Hematopoietic multipotent progenitor cell (in vitro differentiated cells): ENCODE measurements at places on chromosomes 2 and 18.

DNA sequence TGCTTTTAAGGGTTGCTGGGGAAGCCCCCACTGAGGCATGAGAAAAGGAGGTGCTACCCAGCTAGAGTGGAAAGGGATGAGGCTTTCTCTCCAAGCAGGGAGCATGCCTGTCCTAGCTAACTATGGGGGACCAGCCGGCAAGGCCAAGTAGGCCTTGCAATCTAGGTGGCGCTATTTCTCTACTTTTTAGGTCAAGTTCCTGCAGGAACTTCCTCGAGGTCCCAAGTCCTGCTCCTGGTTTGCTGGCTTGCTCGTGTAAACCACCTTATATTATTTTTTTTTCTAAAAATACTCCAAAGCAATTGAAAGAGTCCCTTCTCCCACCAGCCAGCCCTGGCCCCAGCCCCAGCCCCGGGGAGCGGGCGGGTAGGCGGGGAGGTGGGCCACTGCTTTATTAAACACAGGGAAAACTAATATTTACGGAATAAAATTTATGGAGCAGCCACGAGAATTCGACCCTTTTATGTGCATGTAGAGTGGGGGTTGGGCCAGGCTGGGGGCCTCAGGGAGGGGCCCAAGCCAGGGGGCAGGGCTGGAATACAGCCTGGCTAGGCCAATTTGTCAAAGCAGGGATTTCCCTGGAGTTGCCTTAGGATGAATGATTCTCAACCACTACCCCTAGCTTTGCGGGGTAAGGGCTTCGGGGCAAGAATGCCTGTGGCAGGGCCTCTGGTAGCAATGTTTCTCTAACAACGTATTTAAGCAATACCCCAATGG, 12.8 kb upstream of the IHH start:
- no peak for DNase-seq

DNA sequence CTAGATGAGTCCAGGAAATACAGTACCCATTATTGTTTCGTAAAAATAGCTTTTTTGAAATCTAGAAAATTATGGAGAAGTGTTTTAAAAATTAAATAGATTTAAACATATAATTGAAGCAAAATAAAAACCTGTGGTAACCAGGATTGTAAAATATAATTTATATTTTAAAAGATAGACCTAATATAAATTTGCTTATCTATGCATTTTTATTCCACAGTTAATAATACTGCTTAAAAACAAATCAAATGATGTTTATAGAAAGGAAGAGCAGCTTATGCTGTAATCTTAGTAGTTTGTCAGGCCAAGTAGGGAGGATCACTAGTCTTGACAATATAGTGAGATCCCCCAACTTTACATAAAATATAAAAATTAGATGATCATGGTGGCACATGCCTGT, 388.9 kb upstream of the CNTNAP5 start:
- no peak for DNase-seq

DNA sequence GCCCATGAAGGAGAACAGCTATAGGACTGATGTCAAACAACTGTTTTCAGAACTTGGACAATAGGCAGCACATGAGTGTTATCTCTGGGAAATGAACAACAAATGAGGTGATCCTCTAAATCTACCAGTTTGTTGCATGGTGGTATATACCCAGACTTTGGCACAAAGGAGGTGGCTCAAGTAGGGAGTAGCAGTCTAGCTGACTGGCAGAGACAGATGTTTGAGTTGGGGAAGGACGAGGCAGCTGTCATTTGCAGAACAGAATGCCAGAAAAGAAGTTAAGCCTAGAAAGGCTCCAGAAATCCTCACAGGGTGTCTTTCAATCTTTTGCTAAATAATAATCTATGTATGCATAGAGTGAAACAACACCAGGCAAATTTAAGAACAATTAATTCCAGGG, 47.4 kb downstream of the RPE start:
- DNase-seq = no peak

DNA sequence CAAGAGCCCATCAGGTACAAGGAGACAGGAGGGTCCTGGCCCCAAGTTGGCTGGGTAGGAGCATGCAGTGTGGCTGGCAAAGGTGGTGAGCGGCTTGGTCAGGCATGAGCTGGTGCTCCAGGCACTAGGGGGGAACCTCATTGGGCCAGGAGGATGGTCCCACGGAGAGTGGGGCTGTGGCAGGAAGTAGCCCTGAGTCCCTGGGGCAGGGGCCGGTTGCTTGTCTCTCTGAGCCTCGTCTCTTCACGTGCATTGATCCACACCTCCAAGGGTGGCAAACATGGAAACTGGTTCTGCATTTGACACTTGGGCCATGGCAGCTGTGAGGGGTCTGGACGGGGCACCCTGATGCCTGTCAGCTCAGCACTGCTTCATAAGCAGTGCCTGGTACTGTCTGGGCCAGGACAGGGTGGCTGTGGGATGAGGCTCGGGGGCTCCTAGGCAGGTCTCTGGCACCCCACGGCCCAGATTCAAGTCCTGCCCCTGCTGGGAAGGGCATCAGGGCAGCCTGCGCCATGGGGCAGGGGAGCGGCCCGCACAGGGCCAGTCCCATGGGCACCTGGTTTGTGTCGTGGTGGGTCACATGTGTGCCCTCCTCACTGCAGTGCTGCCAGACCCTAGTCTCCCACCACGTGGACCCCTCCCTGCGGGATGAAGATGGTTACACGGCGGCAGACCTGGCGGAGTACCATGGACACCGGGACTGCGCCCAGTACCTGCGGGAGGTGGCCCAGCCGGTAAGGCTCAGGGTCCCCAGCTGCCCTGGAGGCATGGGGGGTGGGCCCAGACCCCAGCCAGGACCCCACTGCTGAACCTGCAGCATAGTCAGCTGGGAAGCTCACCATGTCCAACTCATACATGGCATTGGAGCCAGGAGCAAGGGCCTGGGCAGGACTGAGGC, 16.4 kb downstream of the ESPNL start:
- DNase-seq = no peak

DNA sequence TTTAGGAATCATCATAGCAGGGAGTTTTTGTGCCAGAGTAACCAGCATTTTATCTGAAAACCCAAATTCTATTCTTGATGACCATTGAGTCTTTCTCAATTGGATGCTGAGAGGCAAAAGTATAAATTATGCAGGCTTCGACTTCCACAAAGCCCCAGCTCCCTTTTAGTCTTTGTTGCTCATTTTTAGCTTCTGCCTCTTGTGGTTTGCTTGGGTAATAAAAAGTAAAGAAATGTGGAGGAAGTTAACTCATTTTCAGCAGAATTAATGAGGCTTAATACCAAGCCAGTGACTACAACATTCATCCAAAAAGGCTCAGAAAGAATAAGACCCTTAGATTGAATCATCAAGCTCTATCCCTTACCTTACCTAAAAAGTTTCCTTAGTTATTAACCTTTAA, 18.6 kb downstream of the ERMN start:
- peak; percentile 16 for DNase-seq

DNA sequence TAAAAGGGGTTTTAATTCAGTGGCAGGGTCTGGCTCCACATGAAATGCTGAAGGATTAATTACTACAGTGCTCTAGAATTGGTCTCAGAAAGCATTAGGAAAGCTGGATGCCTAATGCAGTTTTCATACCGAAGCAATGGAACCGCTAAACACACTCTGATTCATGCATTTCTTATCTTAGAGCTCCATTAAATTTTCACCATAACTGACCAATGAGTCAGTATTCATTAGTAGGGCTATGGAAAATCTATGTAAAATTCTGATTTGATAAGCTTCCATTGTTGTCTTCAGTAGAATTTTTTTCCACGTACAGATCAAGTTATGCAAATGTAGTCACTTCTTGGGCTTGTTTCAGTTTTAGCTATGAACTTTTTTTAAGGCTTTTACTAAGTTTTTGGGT, 359.9 kb downstream of the ARHGAP15 start:
- no peak for DNase-seq

DNA sequence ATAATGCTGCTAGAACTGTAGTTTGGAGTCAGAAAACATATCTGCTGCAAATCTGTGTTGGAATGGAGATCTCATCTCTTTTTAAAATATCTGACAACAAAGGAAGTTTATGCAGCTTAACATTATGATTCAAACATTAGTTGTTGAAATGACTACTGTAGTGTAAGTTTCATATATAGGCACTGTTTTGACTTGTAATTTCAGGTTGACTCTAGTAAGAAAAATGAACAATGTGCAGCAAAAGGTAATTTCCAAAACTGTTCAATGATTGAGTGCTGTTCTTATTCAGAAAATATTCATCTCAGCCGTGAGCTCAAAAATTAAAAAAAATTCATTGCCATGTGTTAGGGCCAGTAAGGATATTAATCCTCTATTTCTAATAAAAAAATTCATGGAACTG, 48.5 kb downstream of the CCDC138 start:
- no peak for DNase-seq

DNA sequence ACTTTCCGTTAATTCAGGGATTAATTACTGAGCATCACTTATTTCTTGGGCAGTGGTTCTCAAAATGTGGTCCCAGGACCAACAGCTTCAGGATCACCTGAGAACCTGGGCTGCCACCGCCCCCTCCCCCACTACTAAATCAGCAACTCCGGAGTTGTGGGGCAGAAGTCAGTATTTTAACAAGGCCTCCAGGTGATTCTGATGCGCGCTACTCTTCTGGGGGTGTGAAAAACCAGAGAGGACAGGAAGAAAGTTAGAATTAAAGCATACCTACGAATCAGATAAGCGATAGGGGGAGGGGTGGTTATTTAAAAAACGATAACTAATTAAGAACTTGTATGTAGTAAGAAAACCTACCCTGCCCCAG, 319 bp downstream of the ZSCAN30 start:
- DNase-seq = no peak

DNA sequence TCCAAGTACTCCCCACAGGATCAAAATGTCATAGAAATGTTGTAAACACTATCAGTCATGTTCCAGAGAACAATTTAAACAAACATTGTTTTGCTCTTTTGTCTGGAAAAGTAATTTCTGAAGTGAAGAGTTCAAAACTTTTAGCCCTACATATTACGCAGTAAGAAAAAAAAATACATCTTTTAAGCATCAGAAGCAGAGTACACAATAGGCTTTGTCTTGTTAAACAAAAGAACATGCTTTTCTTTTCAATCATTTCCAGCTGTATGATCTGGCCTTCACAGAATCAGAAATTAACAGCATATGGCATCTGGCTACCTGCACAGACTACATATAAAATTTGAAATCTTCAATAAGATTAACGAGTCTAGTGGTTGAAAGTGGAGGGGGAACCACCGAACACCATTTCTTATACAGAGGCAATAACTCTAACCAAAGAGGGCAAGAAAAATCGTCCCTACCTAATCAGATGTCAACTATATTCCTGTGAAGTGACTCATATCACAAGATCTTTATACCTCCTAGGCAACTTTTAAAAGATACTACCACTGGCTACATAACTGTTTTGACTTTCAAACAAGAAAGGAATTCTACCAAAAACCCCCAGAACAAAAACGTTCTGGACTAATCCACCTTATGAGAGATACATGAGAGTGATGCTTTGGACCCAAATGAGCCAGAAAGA, 149.3 kb downstream of the EXOC6B start:
- DNase-seq = no peak

DNA sequence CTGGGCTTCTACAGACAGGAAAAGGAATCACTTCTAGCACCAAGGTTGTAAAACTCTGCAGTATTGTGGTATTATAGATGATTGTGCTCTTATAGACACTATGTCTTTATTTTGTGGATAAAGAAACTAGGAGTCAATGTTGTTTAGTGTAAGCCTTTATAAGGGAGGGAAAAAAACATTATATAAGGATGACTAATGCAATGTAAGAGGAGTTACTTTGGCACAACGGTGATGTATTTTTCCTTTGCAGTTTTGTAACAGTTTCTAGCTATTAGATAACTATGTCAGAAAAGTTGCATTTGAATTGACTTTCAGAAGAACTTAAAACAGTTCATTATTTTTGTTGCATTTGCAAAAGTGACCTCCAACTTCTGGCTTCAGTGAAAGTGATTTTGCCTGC, 545.4 kb downstream of the CCDC85A start:
- DNase-seq = no peak

DNA sequence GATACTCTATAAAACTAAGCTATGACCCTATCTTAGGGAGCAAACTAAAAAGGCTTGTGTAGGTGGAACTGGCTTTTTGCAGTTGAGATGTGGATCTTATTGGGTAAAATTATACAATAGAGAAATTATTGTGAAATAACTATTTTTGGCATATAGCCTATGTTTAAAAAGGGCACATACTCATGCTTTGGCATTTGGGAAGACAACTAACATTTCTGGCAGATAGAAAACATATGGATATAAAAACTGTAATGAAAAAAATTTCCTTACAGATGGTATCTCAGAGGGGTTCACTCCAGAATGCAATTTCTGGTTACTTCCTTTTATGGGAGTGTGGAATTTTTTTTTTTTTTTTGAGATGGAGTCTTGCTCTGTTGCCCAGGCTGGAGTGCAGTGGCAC, 120.1 kb upstream of the CCDC195 start:
- no peak for DNase-seq

DNA sequence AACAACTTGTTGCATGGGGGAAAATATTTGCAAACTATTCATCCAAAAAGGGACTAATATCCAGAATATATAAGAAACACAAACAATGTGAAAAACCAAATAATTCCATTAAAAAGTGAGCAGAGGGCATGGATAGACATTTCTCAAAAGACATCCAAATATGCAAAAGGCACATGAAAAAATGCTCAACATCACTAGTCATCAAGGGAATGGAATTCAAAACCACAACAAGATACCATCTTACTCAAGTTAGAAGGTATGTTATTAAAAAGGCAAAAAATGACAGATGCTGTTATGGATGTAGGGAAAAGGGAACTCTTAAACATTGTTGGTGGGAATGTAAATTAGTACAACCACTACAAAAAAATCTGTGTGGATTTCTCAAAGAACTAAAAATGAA, 396.5 kb downstream of the CCDC85A start:
- no peak for DNase-seq

GRCh38 chr18:26357960-26358359, 131.7 kb downstream of the TAF4B start:
- DNase-seq = no peak

- no peak for DNase-seq
Measured at GRCh38 chr2:226151157-226151556, 648.5 kb downstream of the IRS1 start.

DNA sequence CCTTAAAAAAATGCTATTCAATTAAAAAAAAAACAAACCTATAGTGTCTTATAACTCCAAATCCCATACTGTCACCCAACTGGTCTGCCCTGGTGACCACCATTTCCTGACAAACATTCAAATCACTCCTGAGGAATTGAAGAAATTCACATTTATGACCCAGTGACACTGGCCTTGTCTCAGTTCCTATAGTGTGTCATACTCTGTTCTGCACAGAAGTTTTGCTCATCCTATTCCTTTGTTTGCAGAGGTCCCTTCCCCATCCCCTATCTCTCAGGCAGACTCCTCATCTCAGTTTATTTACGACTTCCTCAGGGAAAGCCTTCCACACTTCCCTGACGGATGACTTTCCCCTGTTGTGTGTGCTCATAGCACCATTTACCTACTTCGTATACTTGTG, 14.7 kb downstream of the ZC3H6 start:
- no peak for DNase-seq

- no peak for DNase-seq
Measured at GRCh38 chr2:13030606-13031005, 313.9 kb downstream of the TRIB2 start.

DNA sequence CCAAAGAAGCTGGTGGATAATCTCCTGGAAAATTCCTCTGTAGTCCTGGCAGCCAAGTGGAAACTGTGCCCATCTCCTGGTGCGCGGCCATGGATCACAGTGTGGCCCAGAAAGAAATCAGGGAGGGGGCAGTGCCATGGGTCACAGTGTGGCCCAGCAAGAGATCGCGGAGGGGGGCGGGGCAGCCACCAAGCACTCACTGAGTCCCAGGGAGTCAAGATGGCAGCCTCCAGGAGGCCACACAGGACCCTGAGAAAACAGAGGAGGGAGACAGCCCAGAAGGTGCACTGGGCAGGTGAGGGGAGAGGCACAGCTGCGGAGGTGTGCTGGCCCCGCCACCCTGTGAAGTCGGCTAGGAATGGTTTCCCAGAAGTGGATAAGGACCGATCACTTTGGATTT, 8.1 kb upstream of the ATP6V1B1 start:
- DNase-seq = no peak
